ENCODE measurements at places on chromosomes 4 and X.

DNA sequence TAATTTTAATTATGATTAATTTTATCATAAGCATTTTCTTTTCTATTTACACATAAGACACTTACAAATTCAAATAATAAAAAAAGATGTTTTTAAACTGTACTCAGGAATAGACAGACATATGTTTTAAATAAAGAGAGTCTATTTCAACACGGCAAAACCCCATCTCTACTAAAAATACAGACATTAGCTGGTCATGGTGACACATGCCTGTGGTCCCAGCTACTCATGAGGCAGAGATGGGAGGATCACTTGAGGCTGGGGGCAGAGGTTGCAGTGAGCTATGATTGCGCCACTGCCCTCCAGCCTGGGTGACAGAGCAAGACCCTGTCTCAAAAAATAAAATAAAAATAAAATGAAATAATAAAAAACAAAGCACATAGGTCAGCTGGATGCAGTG, 14.8 kb downstream of the FAM9B start:
- H3K4me3 ChIP-seq, result no peak overlapping the region
- no peaks in the 10 kb centered on the region for H3K4me1 ChIP-seq
- H3K36me3 ChIP-seq, result no peaks in the 10 kb centered on the region
- no peaks in the 10 kb centered on the region for H3K27me3 ChIP-seq
- H3K27ac ChIP-seq, result no peak overlapping the region

DNA sequence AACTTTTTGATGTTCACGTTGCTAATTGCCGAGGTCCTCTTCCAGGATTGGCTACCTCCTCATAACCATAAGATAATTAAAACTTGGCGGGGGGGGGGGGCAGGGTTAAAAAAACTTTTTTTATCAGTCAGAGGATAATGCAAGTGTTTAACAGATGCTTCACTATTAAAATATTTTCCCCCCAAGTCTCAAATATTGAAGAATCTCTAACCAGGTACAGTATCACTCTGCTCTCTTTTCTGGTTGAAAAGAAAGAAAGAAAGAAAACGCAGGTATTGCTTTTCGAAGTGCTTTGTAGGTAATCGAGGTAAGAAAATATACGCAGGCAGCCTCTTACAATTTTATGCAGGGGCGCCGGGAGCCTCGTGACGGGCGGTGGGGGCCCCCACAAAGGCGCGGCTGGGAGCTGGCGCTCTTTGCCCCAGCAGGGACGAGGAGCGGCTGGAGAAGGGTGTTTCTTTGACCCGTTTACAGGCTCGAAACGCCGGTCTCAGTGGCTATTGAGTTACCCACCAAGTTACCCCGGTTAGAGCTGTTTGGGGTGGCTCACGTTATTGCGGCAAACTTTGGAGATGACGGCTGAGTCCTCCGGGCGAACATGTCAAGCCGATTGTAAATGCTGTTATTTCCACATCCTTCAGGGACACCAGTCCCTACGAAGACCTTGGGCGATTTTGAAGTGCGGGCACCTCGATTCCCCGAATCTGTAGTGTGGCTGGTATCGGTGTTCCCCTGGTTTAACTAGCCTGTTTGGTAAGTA, 477 bp upstream of the HAND2 start:
- no peak overlapping the region for H3K27ac ChIP-seq
- H3K4me3 ChIP-seq, result peak overlapping the region; percentile 47
- H3K4me1 ChIP-seq, result peaks cover 12% of the 10 kb centered on the region
- peaks cover 86% of the 10 kb centered on the region for H3K27me3 ChIP-seq
- peaks cover 31% of the 10 kb centered on the region for H3K36me3 ChIP-seq
- no peak for DNase-seq

- H3K4me1 ChIP-seq, result no peaks in the 10 kb centered on the region
- H3K27ac ChIP-seq, result no peak overlapping the region
- H3K27me3 ChIP-seq, result no peaks in the 10 kb centered on the region
These were observed 2078.4 kb downstream of the PCDH7 start for GRCh38 chr4:32798471-32799159.

DNA sequence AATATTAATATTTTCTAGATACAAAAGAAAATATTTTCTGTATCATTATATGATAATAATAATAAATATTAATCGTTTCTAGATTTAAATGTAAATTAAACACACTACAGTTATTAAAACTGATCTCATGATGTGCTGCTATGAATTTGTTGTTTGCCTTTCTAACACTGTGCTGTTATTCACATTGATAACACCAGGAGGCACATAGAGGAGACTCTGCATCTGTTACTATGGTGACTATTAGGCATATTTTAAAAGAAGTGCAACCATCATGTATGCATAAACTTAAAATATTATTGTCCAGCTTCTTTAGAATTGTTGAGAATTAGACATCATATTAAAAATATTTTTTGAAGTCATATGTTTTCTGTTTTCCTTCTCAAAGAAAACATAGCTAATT, 11.8 kb upstream of the PDGFC start:
- no peak for DNase-seq
- no peaks in the 10 kb centered on the region for H3K36me3 ChIP-seq
- no peak overlapping the region for H3K4me3 ChIP-seq
- no peaks in the 10 kb centered on the region for H3K4me1 ChIP-seq
- no peak overlapping the region for H3K27ac ChIP-seq

- peaks cover 9% of the 10 kb centered on the region for H3K36me3 ChIP-seq
- H3K4me1 ChIP-seq, result peaks cover 73% of the 10 kb centered on the region
- H3K27me3 ChIP-seq, result no peaks in the 10 kb centered on the region
- peak overlapping the region; percentile 92 for H3K27ac ChIP-seq
- peak; percentile 64 for DNase-seq
These were observed 921 bp upstream of the SETD7 start for GRCh38 chr4:139556724-139557555.

DNA sequence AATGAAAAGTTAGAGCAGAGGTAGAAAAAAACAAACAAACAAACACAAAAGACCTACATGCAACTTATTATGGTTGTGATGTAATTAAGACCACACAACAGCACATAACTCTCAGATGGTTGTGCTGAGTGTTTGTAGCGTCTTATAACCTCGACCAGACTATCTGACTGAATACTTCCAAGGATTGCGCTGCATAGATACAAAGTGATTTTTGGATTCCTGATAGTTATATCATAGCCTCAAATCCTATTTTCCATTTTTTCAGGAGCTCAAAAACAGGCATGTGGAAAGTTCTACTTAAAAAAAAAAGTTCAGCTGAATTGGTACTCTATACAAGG, 236.1 kb downstream of the SPRY1 start:
- no peak overlapping the region for H3K4me3 ChIP-seq
- no peak for DNase-seq
- H3K4me1 ChIP-seq, result no peaks in the 10 kb centered on the region

DNA sequence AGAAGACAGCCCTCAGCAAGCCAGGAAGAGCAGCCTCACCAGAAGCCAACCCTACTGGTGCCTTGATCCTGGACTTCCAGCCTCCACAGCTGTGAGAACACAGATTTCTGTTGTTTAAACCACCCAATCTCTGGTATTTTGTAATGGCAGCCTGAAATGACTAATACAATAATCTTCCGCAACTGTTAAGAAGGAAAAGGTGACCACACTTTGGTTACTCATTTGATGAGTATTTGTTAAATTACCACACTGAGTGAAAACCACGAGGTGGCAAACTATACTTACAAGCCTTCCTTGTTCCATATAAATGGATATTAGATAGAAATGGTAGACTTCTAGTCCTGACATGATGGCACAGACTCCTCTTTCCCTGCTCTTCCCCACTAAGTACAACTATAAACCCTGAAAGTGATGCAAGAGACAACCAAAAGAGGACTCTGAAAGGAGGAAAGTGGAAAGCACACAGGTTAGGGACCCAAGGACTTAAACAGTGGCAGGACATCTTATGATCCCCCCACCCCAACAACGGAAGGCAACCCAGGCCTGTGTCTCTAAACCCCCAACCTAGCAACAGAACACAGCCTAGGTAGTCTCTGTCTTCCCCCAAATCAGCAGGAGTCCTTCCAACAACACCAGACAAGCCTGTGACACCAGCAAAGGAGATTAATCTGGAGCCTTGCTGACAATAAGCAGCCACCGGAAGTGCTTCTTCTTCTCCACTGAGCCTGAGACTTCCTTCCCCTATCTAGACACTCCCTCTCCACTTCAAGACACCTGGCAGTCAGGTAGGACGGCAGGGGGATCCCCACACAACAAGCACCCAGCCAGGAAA, 12.3 kb downstream of the ZNF182 start:
- H3K4me3 ChIP-seq, result no peak overlapping the region
- H3K4me1 ChIP-seq, result peaks cover 18% of the 10 kb centered on the region
- DNase-seq, result no peak
- H3K36me3 ChIP-seq, result peaks cover 94% of the 10 kb centered on the region
- no peaks in the 10 kb centered on the region for H3K27me3 ChIP-seq
- peak overlapping the region; percentile 52 for H3K27ac ChIP-seq

GRCh38 chr4:81307991-81308390, 93.0 kb upstream of the PRKG2 start:
- H3K36me3 ChIP-seq, result no peaks in the 10 kb centered on the region
- H3K27me3 ChIP-seq, result no peaks in the 10 kb centered on the region
- DNase-seq, result no peak
- no peaks in the 10 kb centered on the region for H3K4me1 ChIP-seq
- H3K4me3 ChIP-seq, result no peak overlapping the region

DNA sequence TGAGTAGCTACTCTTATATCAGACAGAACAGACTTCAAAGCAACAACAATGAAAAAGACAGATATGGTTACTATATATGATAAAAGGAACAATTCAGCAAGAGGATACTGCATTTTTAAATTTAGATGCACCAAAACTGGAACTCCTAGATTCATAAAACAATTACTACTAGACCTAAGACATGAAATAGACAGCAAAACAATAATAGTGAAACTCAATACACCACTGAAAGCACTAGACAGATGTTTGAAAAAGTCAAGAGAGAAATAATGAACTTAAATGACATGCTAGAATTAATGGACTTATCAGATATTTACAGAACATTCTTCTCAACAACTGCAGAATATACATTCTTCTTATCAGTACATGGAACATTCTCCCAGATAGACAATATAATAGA, 99.5 kb upstream of the ITM2A start:
- no peak overlapping the region for H3K4me3 ChIP-seq
- no peak for DNase-seq
- H3K27me3 ChIP-seq, result no peaks in the 10 kb centered on the region
- H3K36me3 ChIP-seq, result no peaks in the 10 kb centered on the region
- no peak overlapping the region for H3K27ac ChIP-seq

DNA sequence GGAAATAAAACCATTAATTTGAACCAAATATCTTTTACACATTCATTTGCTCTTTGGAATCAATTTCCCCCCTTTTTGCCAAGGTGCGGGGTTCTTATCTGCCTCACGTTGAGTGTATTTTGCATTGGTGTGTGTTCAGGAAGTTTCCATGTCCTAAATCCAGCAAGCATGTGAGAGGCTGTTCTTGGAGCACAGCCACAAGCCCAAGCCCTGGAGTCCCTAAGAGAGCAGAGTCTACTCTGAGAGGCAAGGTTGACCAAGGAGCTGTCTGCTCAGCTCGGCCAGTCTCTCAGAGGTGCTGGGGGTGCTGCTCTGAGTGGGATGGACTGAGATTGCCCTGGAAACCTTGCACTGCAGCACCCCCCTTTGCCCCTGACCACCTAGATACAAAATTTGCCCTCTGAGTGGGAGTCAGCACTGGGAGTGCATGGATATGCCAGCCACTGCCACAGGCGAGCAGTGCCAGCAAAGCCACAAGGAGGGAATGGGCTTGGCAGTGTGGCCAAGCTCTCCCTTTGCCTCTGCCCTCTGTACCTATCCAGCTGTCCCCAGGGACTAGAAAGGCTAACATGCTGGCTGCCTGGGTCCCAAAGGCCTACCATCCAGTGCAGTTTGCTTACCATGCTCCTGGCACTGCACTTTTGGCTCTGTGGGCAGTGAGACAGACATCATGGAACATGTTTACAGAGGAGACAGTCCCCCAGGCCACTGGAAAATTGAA, 20.5 kb upstream of the FAM193A start:
- peaks cover 8% of the 10 kb centered on the region for H3K4me1 ChIP-seq
- H3K4me3 ChIP-seq, result no peak overlapping the region
- no peaks in the 10 kb centered on the region for H3K27me3 ChIP-seq
- peaks cover 48% of the 10 kb centered on the region for H3K36me3 ChIP-seq
- no peak overlapping the region for H3K27ac ChIP-seq
- no peak for DNase-seq

DNA sequence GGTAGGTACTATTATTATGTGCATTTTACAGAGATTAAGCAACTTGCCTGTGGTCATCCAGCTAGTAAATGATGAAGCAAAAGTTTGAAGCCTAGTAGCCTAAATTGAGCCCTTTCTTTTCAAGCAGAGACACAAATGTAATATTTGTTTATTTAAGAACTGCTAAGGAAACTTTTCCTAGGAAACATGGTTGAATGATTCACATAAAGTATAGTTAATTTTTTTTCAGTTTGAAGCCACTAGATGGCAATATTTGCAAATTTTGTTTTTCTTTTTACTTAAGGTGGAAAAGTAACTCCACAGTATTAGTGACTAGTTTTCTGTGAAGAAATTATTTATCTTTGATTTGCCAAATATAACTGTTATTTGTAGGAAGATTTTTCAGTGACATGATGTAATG, 52.8 kb upstream of the ANKRD17 start:
- no peaks in the 10 kb centered on the region for H3K27me3 ChIP-seq
- H3K36me3 ChIP-seq, result no peaks in the 10 kb centered on the region
- no peak overlapping the region for H3K27ac ChIP-seq
- DNase-seq, result no peak
- H3K4me1 ChIP-seq, result no peaks in the 10 kb centered on the region

GRCh38 chr4:69910016-69910782, 20.7 kb upstream of the CSN1S1 start:
- peaks cover 2% of the 10 kb centered on the region for H3K4me1 ChIP-seq
- no peak overlapping the region for H3K4me3 ChIP-seq
- no peaks in the 10 kb centered on the region for H3K36me3 ChIP-seq
- H3K27ac ChIP-seq, result no peak overlapping the region
- no peak for DNase-seq

GRCh38 chrX:97860226-97860625, 976.5 kb downstream of the RPA4 start:
- no peak overlapping the region for H3K4me3 ChIP-seq
- no peaks in the 10 kb centered on the region for H3K27me3 ChIP-seq
- DNase-seq, result no peak
- H3K36me3 ChIP-seq, result no peaks in the 10 kb centered on the region
- no peak overlapping the region for H3K27ac ChIP-seq

DNA sequence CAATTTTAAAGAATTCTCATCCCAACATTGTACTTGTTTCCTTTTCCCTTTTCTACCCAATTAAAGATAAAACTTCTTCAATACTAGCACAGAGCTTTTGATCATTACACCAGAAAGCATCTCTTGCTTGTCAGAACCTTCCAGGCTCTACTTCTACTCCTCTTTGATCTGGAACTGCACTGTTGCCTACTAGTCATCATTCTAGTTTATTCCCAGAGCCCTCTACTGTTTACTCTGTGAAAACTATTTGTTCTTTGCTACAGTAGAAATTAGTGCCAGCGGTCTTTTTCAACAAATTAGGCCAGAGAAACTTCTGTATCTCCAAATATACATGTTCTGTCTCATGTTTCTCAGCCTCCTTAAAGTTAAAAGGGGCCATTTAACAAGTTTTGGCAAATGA, 46.8 kb upstream of the TMPRSS11F start:
- H3K27ac ChIP-seq, result no peak overlapping the region
- H3K36me3 ChIP-seq, result no peaks in the 10 kb centered on the region
